ENCODE measurements at places on chromosomes 6 and 20.

DNA sequence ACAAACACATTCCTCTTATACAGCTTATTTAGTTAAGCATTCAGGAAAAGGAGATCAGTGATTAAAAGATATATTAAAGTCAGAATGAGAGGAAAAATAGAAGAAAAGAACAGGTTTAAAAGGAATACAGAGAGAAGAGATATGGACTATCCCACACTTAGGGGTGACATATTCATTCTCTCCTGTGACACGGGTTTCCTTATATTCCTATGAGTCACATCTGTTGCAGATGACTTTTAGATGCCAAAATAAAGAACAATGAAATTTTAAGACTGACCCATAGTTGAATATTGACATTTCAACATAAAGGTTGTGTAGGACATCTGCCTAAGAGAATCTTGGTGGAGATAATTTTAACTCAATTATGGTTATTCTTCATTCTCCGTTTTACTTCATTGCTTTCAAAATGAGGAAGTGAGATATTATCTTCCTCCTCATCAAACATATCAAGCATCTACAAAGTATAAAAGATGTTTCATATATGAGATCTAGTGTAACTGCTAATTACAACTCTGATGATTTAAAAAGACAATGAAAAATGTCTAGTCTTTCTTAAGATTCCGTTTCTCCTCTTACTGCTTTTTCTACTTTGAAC, 1336.7 kb upstream of the CITED2 start:
- no peak overlapping the region for H3K4me3 ChIP-seq
- no peaks in the 10 kb centered on the region for H3K36me3 ChIP-seq
- no peaks in the 10 kb centered on the region for H3K27me3 ChIP-seq
- H3K27ac ChIP-seq: no peak overlapping the region
- H3K4me1 ChIP-seq: no peaks in the 10 kb centered on the region

DNA sequence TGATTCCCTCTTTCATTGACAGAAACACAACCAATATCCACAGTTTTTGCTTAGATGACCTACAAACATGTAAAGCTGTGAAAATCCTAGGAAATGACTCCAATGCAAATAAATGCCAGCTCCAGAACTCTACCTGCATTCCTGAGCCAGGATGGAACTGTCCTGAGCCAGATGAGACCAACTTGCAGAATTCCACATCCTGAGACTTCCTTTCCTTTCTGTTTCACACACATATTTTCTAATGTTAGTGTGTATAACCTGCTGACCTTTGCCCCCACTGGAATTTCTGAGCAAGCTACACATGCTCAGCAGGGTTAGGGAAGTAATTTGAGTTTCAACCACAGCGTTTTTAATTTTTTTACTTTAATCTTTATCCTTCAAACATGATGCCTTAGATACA, 69.6 kb upstream of the ADGRF1 start:
- no peak for DNase-seq
- no peak overlapping the region for H3K4me3 ChIP-seq
- H3K27me3 ChIP-seq: peaks cover 4% of the 10 kb centered on the region
- no peak overlapping the region for H3K27ac ChIP-seq
- no peaks in the 10 kb centered on the region for H3K4me1 ChIP-seq

- no peaks in the 10 kb centered on the region for H3K27me3 ChIP-seq
- H3K4me3 ChIP-seq: no peak overlapping the region
- no peaks in the 10 kb centered on the region for H3K36me3 ChIP-seq
Observed at GRCh38 chr6:168394606-168395005, 46.4 kb upstream of the SMOC2 start.

- H3K36me3 ChIP-seq: no peaks in the 10 kb centered on the region
- no peak for DNase-seq
- no peak overlapping the region for H3K4me3 ChIP-seq
- H3K27me3 ChIP-seq: no peaks in the 10 kb centered on the region
Observed at GRCh38 chr6:153778216-153778615, 260.8 kb upstream of the OPRM1 start.

GRCh38 chr6:25441663-25442270, 162.6 kb downstream of the CARMIL1 start:
- H3K27me3 ChIP-seq: no peaks in the 10 kb centered on the region
- no peak overlapping the region for H3K4me3 ChIP-seq
- DNase-seq: no peak

- no peaks in the 10 kb centered on the region for H3K36me3 ChIP-seq
- H3K4me1 ChIP-seq: no peaks in the 10 kb centered on the region
- no peak overlapping the region for H3K27ac ChIP-seq
- no peak for DNase-seq
- H3K27me3 ChIP-seq: peaks cover 3% of the 10 kb centered on the region
Observed at GRCh38 chr20:61803416-61803914, 262.2 kb downstream of the TAF4 start.

GRCh38 chr6:44116641-44117382, 10.4 kb downstream of the MRPL14 start:
- no peak overlapping the region for H3K4me3 ChIP-seq
- peaks cover 15% of the 10 kb centered on the region for H3K4me1 ChIP-seq
- H3K27me3 ChIP-seq: no peaks in the 10 kb centered on the region
- peaks cover 5% of the 10 kb centered on the region for H3K36me3 ChIP-seq
- peak overlapping the region; percentile 42 for H3K27ac ChIP-seq

DNA sequence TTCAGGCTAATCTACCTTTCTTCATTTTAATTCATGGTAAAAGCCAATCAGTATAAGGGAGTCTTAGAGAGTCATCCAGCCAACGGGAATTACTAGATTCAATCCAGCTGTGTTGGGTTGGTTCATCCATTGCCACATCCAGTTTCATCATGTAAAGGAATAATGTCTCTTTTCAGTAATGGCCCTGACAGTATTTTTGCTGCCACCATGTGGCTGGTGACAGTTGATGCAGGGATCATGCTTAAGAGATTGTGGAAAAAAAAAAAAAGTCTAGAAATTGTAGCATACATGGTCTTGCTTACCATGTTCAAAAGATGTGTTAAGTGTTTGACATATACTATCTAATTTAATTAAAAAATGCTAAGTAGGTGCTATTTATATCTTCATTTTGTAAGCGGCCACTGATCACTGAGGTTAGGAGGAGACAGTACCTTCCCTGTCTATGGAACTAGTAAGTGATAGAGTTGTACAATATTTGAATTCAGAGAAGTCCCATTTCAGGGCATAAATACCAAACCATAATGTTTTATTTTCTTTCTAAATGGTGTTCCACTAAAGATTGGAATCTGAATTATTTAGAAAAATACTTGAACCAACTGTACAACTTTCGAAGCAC, 135.9 kb downstream of the KHDRBS2 start:
- no peak overlapping the region for H3K4me3 ChIP-seq
- H3K27ac ChIP-seq: no peak overlapping the region
- DNase-seq: no peak
- H3K4me1 ChIP-seq: no peaks in the 10 kb centered on the region
- H3K27me3 ChIP-seq: no peaks in the 10 kb centered on the region

DNA sequence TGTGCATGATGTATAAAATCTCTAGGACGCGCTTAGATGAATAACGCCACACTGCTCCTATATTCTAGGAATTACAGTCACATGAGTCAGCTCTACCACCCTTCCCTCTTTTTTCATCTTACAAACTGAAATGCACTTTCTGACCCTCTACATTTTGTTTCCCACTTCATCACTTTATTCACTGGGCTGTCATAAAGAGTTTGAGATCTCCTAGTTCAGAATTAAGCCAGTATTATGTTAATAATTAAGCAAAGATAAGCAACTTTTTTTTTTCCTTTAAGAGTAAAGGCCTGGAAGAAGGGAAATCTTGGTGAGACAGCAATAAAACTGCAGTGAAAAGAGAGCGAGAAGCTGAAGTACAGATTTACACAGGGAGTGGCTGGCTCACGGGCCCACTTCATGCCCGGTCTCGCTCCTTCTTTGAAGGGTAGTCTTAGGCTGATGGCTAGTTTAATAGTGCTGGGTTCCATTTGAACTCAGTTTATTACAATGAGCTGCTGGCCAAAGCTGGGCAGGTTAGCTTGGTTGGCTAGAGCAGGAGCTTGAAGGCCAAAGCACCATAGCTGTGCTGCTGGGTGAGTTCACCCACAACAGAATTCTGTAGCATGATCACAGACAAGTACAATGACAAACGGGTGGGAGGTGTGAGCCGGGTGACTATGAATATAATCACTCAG, 110.6 kb downstream of the MAP7 start:
- H3K36me3 ChIP-seq: no peaks in the 10 kb centered on the region
- no peaks in the 10 kb centered on the region for H3K27me3 ChIP-seq
- no peak overlapping the region for H3K27ac ChIP-seq
- H3K4me1 ChIP-seq: peaks cover 19% of the 10 kb centered on the region
- H3K4me3 ChIP-seq: no peak overlapping the region
- no peak for DNase-seq

- DNase-seq: no peak
- no peak overlapping the region for H3K27ac ChIP-seq
- no peaks in the 10 kb centered on the region for H3K36me3 ChIP-seq
Observed at GRCh38 chr20:58168843-58169242, 59.6 kb downstream of the ANKRD60 start.

DNA sequence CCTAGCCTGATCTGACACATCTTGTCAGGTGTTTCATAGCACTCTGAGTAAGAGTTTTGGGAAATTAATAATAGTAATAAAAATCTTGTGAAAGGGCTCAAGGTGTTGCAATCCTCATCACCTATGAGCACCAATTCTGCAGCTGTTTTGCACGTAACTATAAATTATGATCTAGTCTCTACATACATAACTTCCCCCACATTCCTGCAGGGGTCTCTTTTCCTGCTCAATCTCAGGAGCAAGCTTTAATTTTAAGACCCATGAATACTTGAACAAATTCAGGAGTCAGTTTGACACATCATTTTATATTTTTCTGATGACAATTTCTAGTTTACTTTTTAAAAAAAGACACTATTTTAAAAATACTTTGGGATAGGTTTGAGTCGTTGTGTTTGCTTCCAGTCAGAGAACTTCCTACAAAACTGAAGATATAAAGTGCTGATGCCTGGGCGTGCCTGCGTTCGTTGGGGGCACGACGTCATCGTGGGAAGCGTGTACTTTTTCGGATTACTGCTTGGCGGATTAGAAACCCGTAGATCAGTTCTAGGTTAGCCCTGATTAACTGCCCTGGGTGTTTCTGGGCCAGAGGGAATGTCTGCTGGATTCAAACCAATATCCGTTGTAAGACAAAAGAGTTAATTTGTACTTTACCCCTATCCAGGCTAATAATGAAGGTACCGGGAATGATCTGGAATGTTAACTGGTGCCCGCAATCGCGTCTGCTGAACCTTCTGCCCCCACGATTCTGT, 1.0 kb upstream of the E2F3 start:
- peak overlapping the region; percentile 85 for H3K27ac ChIP-seq
- peaks cover 9% of the 10 kb centered on the region for H3K4me1 ChIP-seq
- H3K36me3 ChIP-seq: no peaks in the 10 kb centered on the region
- H3K27me3 ChIP-seq: no peaks in the 10 kb centered on the region
- peak overlapping the region; percentile 79 for H3K4me3 ChIP-seq

GRCh38 chr6:14354919-14355572, 237.5 kb downstream of the CD83 start:
- H3K4me1 ChIP-seq: no peaks in the 10 kb centered on the region
- H3K27ac ChIP-seq: no peak overlapping the region
- DNase-seq: no peak
- no peaks in the 10 kb centered on the region for H3K27me3 ChIP-seq
- no peaks in the 10 kb centered on the region for H3K36me3 ChIP-seq
- no peak overlapping the region for H3K4me3 ChIP-seq

DNA sequence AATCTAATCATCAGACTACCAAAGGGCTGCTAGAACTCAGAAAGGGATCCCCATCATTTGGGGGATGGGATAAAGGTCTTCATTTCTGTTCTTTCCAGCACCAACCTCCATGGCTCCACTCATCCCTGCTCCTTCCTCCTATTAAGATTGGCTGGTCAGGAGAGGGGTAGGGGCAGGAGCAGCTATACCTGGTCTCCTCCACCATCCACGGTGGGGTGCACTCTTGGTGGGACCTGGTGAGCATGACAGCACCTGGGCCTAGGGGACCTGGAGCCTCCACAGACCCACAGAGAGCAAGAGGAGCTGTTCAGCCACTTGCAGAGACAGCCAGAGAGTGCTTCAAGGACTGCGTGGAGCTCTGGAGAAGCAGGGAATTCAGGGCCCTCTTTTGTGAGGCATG, 6.1 kb upstream of the ULBP2 start:
- peaks cover 10% of the 10 kb centered on the region for H3K4me1 ChIP-seq
- no peaks in the 10 kb centered on the region for H3K27me3 ChIP-seq
- no peak overlapping the region for H3K27ac ChIP-seq
- no peaks in the 10 kb centered on the region for H3K36me3 ChIP-seq
- no peak for DNase-seq
- H3K4me3 ChIP-seq: no peak overlapping the region

- H3K4me1 ChIP-seq: no peaks in the 10 kb centered on the region
- no peak overlapping the region for H3K4me3 ChIP-seq
- H3K36me3 ChIP-seq: no peaks in the 10 kb centered on the region
- DNase-seq: no peak
- H3K27me3 ChIP-seq: no peaks in the 10 kb centered on the region
Observed at GRCh38 chr6:22326500-22326899, 29.7 kb upstream of the PRL start.

DNA sequence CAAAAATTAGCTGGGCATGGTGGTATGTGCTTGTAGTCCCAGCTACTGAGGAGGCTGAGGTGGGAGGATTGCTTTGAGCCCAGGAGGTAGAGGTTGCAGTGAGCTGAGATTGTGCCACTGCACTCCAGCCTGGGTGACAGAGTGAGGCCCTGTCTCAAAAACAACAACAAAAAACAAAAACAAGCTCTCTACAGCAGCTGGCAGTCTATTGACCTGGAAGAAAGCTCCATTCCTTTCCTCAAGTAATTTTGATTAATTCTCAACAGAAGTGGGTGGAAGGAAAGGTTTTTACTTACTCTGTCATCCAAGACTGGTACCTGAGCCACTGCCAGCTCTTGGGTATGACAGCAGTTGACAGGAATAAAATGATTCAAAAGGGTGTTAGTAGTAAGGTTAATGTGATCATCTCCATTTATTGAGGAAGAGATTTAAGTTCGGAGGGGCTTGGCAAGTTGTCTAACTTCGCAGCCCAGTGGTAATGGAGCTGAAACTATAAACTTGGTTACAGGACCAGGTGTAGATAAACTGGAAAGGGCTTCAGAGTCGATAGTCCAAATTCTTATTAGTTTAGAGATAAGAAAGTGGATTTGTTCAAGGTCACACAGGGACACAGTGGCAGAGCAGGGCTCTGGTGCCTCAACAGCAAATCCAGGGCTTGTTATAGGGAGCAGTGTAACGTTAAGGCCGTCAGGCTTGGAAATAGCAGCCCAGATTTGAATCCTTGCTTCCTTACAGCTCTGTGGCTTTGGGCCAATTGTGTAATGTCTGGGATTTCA, 14.8 kb downstream of the SRSF3 start:
- H3K27me3 ChIP-seq: no peaks in the 10 kb centered on the region
- H3K4me3 ChIP-seq: no peak overlapping the region
- H3K27ac ChIP-seq: peak overlapping the region; percentile 6
- DNase-seq: no peak

Data from liver (tissue), 10 donors.